AG04450 (cell line): ENCODE measurements at places on chromosomes 7 and 10. TPM values are rescaled to one million over a fixed set of nuclear protein-coding genes. Genes with fewer than 3 reads are reported as not detected.

The ARHGEF5 gene
- polyA plus RNA-seq: 0.47 and 0.79 TPM in 2 replicates

GRCh38 chr10:127283017-127283416 lies 86.6 kb upstream of the INSYN2A start:
- DNase-seq: no peak

DNA sequence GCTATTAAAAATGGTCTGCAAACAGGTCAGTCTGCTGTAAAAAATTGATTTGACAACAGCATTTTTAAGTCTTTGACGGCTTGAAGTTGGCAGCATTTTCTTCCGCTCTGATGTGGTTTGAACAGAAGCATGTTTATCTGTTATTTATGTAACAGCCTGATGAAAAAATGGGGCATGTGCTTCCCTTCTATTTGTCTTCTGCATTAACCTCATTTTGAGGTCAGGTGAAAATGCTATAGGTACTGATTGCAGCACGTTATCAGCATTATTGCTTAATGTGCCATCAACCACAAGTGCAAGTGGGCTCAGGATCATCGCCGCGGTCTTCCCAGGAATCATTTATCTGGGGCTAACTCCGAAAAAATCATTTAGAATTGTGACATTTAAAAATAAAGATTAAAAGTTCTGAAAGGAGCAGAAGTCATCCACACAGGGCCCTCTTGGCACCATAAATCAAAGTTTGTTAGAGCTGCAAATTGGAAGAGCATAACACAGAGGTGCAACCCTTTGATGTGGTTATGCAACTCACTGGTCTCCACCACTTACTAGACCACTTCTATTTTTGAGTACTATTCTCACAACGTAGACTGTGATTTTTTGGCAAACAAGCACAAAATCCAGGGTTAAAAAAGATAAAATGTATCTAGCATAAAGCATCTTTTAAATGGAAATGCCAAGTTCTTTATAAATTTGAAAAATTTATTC lies 307.7 kb downstream of the MDFIC start:
- DNase-seq: no peak

The CCDC7 gene
- polyA plus RNA-seq: 1.1 and 1.9 TPM in 2 replicates

GRCh38 chr10:14751014-14751896 lies 23.4 kb downstream of the FAM107B start:
- DNase-seq: no peak

DNA sequence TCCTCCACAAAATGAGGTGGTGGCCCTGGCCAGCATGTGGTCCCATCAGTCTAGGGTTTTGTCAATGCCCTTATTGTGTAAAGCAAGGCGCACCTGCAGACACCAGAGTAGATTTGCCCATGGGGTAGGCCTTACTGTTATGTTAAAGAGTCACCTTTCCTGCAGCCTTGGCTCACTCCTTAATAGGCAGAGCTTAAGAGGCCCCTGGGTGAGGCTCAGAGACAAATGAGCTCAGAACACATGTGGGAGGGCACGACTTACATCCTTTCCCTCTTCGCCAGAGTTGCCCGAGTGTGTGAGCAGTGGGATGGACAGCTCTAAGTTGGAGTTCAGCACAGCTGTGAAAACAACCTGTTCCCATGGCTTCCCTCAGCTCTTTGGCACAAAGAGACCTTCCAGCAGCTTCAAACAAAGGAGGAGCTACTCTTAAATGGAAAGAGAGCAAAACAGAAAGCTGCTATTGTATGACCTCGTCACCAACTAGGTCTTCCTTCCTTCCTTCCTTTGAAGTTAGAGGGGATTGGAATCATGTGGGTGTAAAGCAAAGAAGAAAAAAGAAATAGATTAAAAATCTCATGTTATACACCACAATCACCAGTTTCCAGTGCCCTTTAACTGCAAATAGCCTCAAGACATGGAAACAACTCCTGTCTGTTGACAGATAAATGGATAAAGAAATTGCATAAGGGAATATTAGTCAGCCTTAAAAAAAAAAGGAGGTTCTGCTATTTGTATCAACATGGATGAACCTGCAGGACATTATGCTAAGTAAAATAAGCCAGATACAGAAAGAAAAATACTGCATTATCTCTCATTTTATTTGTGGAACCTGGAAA lies 11.9 kb upstream of the XPNPEP1 start:
- no peak for DNase-seq

GRCh38 chr7:157687845-157688532 lies 351.2 kb downstream of the DNAJB6 start:
- no peak for DNase-seq

DNA sequence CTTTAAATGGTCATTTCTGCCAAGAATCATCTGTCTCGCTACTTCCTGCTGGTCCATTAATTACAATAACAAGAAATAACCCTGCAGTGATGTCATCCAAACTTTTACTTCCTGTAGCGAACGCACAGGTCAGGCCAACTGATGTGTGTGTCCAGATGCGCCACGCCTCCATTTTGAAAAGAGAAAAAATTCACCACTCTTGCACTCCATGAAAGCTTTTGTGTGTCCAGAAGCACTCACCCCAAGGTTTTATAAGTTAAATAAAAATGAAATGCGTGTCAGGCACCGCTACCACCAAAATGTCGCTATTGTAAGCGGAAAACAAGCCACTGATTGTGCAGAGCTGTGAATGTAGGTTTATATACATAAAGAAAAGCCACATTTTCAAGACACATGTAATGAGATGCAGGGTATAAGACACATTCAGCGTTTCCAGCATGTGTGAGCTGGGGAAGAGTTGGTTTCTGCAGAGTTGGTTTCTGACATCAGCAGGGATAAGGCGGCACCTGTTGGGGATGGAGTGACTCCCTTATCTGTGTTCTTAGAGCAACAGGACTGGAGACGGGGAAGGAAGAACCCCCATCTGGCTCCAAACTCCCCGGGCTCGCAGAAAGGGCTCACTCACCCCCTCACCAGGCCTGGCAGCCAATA lies 83.3 kb downstream of the CTBP2 start:
- no peak for DNase-seq

- no peak for DNase-seq
Measured at GRCh38 chr7:96188591-96188991, 133.3 kb downstream of the SLC25A13 start.

DNA sequence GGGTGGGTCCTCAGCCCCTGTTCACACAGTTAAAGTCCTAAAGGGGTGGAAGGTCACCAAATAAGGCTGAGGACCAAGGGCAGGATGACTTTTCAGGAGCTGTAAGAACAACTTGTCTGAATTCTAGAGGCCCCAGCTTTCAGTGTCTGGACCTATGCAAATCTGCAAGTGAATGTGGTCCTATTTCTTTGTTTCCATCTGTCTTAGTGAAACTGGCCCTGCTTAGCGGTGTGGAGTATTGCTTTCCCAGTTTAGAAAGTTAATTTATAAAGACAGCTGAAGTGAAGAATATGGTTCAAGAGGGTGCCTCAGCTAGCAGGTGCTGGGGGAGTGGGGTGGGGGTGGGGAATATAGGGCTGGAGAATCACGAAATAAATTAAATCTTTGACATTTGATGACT lies 40.1 kb downstream of the HHEX start:
- DNase-seq: no peak

The NAT16 gene
- 0.02 and 0.05 TPM in 2 replicates for polyA plus RNA-seq

- DNase-seq: no peak
Measured at GRCh38 chr7:35658606-35659201, 36.2 kb downstream of the HERPUD2 start.
